Right renal cortex interstitium (tissue), 3 donors: ENCODE measurements at places on chromosomes 2 and 18. TPM values are rescaled to one million over a fixed set of nuclear protein-coding genes. Genes with fewer than 3 reads are reported as not detected.

GRCh38 chr2:64021578-64021977, 2.4 kb upstream of the VPS54 start:
- no peak for DNase-seq

GRCh38 chr2:119481501-119482455, 42.5 kb downstream of the SCTR start:
- DNase-seq = no peak

DNA sequence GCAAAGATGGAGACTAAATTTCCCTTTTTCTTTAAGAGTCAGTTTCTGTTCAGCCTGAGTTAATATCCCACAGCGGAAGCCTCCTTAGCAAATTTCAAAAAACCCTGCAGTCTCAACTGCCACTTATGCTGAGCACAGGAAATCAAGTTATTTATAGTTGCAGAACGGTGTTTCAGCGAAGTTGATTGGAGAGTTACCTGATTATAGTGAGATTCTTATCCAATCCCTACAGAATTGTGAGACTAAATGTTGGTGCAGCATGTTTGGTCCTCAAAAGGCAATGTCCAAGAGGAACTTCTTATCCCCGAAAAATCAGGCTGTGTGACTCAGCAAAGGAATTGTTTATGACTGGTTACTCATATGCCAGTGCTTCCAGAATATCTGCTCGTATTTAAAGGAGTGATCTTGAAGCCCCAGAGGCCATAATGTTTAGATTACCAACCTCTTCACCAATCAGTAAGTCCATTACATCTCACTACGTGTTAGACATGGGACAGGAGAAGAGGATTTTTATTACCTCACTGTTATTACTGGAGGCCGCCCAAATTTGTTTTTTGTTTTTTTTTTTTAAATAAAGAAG, 67.9 kb downstream of the LRRFIP1 start:
- DNase-seq = no peak

GRCh38 chr2:2182551-2183071, 148.5 kb downstream of the MYT1L start:
- no peak for DNase-seq

Gene DSG4
- 0.03 TPM for polyA plus RNA-seq

DNA sequence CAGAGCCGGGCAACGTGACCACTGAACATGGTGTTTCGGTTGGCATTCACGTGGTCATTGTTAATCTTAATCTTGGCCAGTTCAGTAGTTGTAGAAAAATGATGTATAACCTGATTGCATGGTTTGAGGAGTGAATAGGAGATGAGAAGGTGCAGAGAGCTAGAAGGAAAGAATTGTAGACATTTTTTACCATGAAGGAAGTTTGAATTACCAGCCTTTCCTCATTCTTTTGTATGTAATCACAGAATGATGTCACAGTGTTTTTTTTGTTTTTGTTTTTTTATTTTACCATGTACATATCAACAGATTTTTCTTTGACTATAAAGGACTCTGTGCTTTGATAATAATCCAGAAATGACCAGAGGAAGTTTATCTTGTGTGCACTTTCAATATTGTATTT, 126.3 kb downstream of the LTBP1 start:
- no peak for DNase-seq

Gene RESP18
- not detected for polyA plus RNA-seq

DNA sequence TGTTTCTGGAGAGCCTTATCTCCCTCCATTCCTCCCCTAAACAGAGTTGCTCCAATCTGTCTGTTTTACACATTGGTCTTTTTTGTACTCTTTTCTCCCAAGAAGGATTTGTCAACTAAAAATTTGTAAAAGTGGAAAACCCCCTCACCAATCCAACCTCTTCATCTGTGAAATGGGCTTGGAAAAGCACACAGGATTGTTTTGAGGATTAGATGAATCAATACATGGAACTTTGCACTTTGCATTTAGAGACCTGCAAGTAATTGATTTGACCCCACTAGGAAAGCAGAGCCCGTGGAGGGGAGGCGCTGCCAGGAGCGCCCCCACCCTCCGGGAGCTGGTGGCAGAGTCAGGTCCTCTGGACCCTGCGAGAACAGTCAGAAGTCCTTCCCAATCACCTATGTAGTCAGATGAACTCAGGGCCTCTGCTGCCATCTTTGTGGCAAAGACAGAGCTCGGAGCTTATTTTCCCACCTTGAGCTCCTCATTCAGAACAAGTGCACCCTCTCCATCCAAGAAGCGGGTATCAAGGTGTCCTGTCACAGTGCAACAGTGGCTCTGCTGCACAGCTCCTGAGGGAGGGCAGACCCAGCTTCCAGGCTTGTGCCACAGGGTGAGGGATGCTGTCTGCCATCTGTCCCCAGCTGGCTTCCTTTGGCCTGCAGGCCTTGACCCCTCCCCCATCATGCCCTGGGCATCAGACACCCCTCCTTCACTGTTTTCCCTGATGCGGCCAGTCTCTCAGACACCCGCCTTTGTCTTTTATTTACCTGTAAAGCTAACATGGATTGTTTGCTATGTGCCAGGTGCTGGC, 1.7 kb upstream of the TMEM185B start:
- DNase-seq = no peak

GRCh38 chr2:239409976-239410375, 9.2 kb upstream of the HDAC4 start:
- no peak for DNase-seq

DNA sequence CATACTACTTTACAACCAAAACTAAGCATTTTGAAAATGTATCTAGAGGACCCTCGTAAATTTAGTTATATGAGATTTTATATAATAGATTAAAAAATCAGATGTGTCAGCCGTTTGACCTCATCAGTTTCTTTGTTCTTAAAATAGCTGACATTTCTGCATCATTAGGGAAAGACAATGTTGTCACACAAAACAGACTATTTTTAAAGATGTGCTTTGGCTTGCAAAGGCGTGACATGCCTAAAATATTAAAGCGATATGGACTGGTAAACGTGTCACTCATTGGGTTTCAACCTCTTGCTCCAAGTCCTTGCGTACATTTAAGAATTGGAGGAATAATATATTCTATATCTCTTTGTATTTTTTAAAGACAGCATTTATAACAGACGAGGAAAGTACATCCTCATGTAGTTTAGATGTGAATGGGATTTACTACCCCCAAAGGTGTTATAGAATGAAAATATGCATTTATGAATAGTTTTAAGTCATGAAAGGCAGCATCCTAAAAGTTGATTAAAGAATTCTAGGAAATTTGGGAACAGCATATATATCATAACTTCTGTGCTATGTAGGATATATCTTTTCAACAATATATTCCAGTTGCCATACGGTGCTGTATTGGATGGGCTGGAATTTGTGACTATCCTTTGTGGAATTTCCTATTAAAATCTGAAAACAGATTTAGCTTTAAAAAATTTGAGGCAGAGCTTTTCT, 3.8 kb downstream of the MYL12A start:
- no peak for DNase-seq

GRCh38 chr18:27899893-27900292, 277.0 kb downstream of the CDH2 start:
- no peak for DNase-seq

DNA sequence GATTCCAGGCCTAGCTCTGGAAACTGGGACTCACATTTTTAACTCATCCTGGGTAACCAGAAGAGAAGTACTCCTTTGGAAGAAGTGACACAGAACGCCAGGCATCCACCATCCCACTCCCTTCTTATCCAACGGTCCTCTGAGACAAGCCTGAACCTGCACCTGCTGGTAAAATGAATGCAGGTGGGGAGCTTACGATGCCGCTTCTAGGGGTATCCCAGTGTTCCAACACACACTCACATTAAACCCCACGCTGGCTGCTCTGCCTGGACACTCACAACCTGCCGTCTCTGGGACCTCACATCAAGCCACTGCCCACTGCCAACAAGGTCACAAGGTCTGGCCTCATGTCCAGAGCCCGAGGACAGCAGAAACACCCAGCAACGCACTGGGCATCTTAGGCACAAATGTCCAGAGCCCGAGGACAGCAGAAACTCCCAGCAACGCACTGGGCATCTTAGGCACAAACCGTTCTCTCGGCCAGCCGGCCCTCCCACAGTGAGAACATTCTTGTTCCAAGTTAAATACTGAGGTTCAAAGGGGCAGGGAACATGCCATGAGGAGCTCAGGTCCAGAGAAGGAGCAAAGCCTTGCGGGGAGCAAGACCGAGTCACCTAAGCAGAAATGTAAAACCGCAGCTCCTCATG, 9.9 kb downstream of the SLC66A2 start:
- no peak for DNase-seq

Gene FASTKD2
- polyA plus RNA-seq = 41.2 TPM

- DNase-seq = no peak
Observed at GRCh38 chr2:52423111-52423510, 1344.5 kb upstream of the CHAC2 start.

- DNase-seq = no peak
Observed at GRCh38 chr2:136966485-136966884, 201.1 kb downstream of the THSD7B start.

GRCh38 chr2:207974216-207974605, 51.1 kb downstream of the PLEKHM3 start:
- no peak for DNase-seq

Gene GATA6
- polyA plus RNA-seq = 6.8 TPM

DNA sequence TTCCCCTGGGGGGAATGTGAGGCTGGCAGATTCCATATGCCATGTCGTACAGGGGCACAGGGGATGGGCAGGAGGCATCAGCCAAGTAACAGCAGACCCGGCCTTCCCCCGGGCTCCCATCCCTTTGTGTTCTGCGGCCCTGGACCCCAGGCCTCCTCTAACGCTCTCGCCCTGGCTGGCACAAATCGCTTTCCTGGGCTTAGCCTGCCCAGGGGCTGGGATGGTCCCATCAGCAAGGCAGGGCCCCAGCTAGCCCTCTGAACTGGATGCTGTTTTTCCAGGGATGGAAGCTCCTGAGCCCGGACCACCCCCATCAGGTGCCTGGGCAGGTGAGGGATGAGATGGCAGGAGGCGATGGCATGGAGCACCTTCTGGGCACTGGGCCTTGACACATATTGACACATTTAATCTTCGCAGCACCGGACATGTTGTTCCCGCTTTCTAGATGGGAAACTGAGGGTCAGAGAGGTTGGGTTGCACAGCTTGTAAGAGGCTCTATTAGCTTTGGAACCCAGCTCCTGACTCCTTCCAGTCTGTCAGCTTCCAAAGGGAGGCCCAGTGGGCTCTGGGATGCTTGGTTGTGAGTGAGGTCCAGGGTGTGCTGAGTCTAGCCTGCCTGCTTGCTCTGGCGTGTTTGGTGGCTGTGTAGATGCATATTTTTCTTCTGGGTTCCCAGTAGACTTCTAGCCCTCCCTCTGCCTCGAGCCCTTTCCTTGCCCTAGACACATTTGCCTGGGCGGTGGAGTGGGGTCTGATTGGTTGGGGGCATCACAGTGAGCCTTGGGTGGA, 40.3 kb downstream of the GLI2 start:
- no peak for DNase-seq

GRCh38 chr2:27320958-27321543, 1.8 kb downstream of the MPV17 start:
- no peak for DNase-seq

DNA sequence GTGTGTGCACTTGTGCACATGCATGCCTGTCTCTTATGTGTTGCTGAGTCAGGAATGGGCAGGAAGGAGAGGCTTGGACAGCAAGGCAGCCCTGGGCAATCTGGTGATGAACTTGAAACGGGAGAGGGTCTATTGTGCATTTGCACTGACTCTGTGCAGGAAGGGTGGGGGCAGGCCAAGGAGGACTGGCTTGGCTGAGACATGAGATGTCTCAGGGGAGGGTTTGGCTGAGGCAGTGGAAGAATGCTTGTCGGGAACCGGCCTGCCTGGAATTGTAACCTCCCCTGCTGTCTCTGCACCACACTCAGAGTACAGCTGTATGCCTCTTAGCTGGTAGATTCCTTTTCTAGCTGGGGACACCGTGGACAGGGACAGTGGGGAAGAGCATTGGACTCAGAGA, 176.1 kb upstream of the TNP1 start:
- no peak for DNase-seq

Gene REG1B
- not detected for polyA plus RNA-seq

- no peak for DNase-seq
Observed at GRCh38 chr2:195622966-195623365, 34.1 kb upstream of the SLC39A10 start.

Gene PRKCE
- polyA plus RNA-seq = 8.7 TPM

DNA sequence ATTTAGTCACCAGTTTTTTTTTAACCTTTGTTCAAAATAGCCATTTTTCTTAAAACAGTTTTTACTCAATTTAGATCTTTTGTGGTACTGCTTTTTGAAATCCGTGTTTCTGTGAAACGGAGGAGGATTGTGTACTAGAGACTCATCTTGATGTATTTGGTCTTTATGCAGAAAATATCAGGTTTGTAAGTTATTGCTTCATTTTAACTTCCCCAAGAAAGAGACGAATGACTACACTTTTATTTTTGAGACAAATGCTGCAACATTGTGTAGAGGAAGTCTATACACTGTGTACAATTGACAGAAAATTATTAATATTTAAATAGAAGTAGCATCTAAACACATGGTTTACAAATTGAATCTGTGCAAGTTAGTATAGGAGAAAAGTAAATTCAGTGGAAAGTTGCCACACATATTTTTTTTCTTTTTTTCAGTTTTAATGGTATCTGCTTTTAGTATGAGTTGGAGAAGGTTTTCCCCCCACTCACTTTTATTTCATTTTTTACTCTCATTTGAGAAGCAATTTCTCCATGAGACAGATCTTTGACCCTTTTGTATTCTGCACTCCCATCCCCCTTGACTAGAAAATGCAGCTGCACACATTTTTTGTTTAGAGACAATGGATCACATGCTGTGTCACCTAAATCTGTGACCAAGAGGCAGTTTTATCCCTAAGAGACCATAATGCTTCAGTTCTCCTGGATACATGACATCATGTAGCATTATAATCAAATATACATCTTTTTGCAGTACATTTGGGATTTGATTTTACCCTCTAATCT, 200.8 kb upstream of the STON1 start:
- no peak for DNase-seq

Gene ATL2
- 66.3 TPM for polyA plus RNA-seq

- DNase-seq = no peak
Observed at GRCh38 chr2:228866781-228867180, 404.3 kb downstream of the PID1 start.

- DNase-seq = no peak
Observed at GRCh38 chr18:74604361-74604760, 6.7 kb downstream of the ZNF407 start.

DNA sequence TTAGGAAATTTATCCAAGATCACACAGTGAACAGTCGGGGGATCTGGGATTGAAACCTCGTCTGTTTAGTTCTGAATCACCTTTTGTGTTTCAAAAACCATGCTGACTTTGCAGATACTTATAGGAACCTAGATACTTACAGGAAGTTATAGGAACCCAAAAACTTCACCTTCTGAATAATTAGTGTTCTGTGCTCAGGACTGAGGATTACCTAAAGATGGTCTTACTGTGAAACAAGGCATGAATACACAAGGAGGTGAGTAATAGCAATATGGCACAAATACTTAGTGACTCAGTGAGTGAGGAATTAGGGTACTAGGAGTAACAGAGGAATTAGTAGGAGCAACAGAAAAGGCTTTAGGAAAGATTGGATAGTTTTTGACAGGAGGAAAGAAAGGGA, 145.5 kb downstream of the LRATD1 start:
- DNase-seq = no peak

Gene HOXD8
- polyA plus RNA-seq = 215 TPM
